ENCODE measurements at places on chromosomes 5 and 9.

GRCh38 chr5:36125868-36126267 is 25.8 kb downstream of the LMBRD2 start:
- DNase-seq, result peak; percentile 2

DNA sequence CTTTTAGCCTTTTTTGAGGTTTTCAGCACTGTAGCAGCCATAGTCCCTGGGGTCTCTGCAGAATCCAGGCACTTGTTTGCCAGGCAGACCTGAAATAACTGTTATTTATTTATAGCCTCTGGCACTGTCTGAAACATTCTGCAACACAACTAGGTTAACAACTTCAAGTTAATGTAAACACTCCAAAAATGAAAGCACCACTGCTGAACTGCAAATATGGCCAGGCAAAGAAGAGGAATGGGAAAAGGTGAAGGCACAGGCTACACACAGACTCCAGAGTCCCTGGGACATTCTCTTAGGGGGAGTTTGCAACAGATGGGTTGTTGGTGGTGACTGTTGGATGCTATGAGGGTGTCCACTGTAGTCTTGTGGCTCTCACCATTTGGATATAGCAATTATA is 369.0 kb downstream of the MAT2B start:
- no peak for DNase-seq

- DNase-seq, result no peak
These were observed 10.4 kb downstream of the C9 start for GRCh38 chr5:39353717-39354399.

- no peak for DNase-seq
These were observed 88.4 kb downstream of the ISL1 start for GRCh38 chr5:51471630-51472029.

- no peak for DNase-seq
These were observed 286.9 kb upstream of the ATP10B start for GRCh38 chr5:161138751-161139455.

- no peak for DNase-seq
These were observed 28.2 kb downstream of the RNF145 start for GRCh38 chr5:159181152-159181551.

GRCh38 chr9:3525096-3525835 is 535 bp downstream of the RFX3 start:
- peak; percentile 3 for DNase-seq

GRCh38 chr5:463301-463700 is 20.3 kb downstream of the EXOC3 start:
- no peak for DNase-seq

GRCh38 chr9:79742110-79742721 is 170.5 kb downstream of the TLE4 start:
- no peak for DNase-seq

DNA sequence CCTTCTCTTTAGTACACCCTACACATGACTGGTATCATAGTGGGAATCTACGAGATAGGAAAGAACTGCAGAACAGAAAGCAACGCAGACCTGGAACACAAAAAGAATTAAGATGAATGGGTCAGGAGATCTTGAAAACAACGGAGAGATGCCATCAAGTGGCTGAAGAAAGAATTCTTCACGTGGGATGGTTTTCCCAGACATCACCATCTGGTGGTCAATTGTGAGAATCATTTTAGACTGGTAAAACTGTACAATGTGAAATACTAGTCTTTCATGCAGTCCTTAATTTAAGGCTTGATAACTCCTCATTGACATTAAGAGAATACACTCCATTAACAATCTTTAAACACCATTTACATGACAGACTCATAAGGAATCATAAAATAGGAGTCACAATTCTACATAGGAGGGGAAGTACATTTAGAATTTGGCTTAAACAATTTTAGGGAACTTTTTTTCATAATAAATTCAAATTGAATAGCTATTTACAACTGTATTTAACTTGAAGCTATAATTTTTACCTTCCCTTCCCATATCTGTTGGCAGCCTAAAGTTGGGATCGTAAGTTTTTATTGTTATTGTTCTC is 128.4 kb upstream of the TRPM3 start:
- peak; percentile 66 for DNase-seq

- DNase-seq, result no peak
These were observed 37.2 kb upstream of the GRHPR start for GRCh38 chr9:37385286-37385685.

DNA sequence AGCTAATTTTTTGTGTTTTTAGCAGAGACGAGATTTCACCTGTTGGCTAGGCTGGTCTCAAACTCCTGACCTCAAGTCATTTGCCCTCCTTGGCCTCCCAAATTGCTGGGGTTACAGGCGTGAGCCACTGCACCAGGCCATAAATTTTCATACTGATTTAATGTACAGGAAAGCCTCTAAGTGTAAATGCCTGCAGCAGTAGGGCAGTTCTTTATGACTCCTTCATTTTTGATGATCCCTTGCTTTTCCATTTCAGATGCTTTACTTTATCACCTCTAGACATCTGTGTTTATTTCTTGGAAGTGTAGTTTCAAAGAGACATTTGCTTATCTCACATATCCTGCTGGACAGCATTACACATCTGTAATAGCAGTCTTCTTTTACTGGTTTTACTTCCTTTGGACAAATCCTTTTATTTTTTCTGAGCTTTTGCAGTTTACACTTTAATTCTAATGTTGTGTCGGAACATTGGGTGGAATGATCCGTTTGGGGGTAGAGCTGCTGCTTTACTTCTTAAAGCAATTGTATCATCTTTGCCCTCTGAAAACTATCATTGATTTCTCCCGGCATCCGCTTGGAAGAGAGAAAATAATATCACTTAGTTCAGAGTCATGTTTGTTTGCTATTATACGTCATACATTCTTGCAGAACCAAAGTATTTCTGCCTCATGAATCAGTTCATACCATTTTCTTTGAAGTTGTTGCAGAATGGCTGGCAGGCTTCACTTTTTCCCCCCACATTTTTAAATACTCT is 36.0 kb downstream of the SCGB3A1 start:
- DNase-seq, result no peak

- DNase-seq, result peak; percentile 50
These were observed 193.2 kb downstream of the GADD45G start for GRCh38 chr9:89797937-89798455.

- DNase-seq, result peak; percentile 56
These were observed 35.5 kb downstream of the PALM2AKAP2 start for GRCh38 chr9:109815366-109815947.

- DNase-seq, result no peak
These were observed 28.5 kb downstream of the IL6ST start for GRCh38 chr5:55966284-55966683.

DNA sequence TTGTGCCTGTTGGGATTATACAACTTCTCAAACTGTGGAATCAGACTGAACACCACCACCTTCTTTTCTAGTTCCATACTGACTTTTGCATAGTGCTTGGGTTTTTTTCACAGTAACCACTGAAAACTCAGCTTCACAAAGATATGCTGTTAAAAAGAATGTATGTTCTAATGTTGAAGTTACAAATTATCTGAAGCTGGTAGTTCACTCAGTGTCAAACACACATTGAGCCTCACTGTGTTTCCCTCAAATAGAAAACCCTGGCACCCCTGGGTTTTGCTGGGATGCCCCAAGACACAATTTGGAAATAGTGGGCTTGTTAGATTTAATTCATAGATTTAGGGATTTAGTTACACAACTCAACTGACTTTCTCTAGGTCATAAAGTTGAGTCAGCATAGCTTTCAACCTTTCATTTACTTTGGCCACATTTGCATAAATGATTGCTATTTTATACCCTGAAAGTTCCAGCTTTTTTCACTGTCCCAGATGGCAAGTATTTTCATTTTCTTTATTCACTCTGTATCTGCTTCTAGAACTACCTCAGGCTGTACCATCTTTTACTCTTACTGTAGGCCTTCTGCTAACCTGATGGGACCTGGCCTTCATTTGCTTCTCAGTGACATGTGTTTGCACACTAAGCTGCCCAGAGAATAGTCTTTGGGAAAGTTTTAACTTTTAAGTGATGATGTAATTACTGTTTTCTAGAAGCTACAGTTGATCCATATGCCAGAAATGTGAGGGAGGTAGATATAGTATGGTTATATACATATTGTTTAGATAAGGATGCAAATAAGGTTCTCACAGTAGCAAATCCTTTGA is 115.1 kb downstream of the CDC42SE2 start:
- DNase-seq, result no peak

DNA sequence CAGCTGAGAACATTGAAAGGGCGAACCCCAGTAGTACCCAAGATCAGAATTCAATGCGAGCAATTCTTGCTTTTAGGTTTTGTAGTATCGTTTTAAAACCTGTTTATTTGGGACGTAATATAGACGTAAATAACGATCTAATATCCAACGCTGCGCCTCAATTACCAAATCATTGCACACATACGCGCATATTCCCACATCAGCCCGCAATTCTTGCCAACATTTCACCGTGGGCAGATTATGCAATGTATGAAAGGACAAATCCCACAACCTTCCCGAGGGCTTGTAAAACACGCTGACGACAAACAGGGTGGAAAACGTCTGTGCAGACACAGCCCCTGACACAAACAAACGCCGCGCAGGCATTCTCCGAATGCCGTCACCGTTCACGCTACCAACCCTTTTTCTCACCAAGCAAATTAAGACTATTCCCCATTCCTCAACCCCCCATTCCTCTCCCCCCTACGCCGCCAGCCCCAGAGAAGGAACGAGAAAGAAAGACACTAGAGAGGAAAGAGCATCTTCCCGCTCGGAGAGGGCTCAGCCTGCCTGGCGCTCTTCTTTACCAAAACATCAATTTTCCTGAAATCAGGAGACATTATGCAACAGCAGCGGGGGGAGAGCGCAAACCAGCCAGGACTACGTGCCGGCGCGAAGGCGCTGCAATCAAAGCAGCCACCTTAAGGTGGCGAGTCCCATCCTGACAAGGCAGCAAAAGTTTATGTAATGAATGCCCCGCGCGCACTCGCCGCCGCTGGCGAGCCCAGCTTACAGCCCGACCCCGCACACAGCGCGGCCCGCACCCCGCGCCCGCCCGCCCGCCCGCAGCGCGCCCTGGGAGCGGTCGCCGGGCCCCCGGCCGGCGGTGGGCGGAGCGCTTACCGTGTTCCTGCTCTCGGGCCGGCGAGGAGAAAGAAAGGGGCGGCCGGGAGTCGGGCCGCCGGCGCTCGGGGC is 597 bp downstream of the NFIL3 start:
- DNase-seq, result peak; percentile 69

- DNase-seq, result no peak
These were observed 65.3 kb downstream of the CDO1 start for GRCh38 chr5:115751176-115751575.

- no peak for DNase-seq
These were observed 4.6 kb downstream of the TRUB2 start for GRCh38 chr9:128317629-128318028.

DNA sequence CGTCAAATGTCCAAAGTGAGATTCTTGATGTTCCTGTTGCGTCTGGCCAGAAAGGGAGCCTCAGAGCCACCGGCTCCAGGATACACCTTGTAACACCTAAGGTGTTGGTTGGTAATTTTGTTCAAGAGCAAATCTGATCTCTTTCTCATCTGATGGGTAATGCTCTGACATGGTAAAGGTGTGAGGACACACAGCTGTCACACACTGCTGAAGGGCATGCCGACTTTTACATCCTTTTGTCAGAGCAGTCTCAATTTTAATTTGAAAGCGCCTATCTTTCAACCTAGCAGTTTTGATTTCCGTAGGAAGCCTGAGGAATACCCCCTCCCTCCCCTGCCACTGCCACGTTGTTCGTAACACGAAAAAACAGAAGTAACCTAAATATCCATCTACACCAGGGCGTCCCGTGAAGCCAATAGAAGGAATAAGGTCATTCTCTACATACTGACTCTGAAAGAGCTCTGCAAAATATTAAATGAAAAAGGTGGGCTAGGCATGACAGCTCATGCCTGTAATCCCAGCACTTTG is 57.4 kb downstream of the TSTD2 start:
- no peak for DNase-seq

GRCh38 chr9:129362287-129363000 is 184.4 kb upstream of the IER5L start:
- no peak for DNase-seq

DNA sequence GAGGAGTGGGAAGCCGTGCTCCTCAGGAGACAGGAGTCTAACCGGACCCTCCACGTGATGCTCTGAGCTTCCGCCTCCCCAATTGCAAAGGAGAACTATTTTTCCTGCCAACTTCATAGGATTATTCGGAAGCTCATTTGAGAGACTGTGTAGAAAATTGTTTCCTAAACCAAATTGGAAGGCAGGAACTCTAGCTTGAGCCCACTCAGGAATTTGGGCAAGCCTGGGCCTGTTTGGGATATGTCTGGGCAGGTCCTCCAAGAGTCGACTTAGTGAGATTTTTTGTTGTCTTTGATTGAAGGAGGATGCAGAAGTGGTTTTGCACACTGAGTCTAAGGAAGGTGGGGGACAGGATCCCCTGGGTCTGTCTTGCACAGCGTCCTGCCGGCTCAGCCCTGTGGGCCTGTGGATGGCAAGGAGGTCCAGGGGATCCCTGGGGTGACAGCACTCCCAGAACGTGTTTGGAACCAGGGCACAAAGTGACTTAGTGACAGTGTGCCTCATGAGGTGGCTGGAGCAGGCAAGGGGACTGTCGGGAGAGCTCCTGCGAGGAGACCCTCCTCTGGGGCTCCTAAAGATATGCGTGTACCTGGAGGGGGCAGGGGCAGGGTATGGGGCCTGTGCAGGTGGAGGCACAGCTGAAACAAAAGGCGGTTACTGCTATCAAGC is 283.3 kb downstream of the NSG2 start:
- no peak for DNase-seq

DNA sequence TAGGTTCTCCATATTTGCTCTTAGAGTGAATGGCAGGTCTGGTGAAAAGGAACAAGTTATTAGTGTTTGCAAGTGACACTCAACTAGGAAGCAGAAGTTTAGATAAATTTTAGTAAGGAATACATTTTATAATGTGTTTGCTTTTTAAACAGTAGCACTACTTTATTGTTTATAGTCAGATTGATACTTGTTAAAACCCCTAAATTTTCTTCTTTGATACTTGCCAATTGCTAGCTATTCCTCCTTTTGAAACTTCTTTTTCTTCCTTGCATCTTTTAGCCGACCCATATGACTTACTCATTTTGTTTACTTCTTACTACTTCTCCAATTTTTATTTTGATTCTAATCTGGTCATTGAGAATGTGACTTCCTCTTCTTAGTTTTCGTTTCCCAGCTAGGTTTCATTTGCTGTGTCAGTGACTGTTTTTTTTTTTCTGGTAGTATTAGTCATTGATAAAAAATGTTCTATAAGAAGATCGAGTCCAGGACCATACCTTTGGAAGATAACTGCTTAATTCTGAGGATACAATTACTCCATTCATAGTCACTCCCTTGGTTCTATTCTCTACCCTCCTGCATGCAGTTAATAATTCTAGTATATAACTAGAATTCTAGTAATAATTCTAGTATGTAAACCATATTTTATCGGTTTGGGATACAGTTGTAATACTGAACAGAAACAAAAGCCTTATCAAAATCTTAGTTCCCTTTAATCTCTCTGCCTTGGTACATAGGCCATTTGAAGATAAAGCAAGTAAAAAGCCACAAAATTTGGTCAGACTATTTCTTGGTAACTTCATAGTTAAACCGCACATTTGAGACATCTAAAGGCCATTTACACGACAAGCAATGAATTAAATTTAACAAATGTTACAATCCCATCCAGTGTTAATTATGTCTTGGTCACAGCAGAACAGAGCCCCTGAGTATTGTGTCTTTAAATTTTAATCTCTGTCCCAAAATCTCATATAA is 2.8 kb upstream of the RICTOR start:
- DNase-seq, result peak; percentile 42

GRCh38 chr9:35367451-35367850 is 122.5 kb upstream of the RUSC2 start:
- peak; percentile 28 for DNase-seq

- no peak for DNase-seq
These were observed 577.6 kb downstream of the CSNK1G3 start for GRCh38 chr5:124089578-124089977.

Measured in SW480 (cell line).